CD4-positive, alpha-beta memory T cell (primary cell): ENCODE measurements at places on chromosomes 4 and X.

DNA sequence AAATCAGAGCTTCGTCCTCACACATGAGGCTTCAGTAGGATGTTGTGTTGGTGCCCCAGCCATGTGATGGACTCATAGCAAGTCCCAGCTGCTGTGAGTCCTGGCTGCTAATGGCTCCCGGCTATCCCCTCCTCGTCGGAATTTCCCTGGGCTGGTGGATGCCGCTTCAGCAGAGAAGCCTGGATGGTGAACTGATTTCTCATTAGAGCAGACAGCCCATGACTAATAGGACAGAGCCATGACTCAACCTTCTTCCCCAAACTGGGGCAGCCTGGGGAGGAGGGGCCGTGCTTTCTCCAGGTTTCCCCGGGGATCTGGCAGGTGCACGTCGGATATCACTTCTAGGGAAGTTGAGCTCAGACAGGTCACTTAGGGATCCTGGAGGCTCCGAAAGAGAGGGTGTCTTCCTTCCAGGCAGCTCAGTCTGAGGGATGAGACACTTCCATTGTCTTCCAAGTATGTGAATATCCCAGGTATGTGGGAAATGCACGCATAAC lies 112.7 kb downstream of the ASMT start:
- H3K36me3 ChIP-seq, result no peaks in the 10 kb centered on the region
- no peaks in the 10 kb centered on the region for H3K27me3 ChIP-seq
- H3K4me3 ChIP-seq, result no peak overlapping the region
- no peak overlapping the region for H3K27ac ChIP-seq

GRCh38 chrX:136347706-136348105 lies 46.9 kb downstream of the ADGRG4 start:
- H3K27me3 ChIP-seq, result no peaks in the 10 kb centered on the region
- no peaks in the 10 kb centered on the region for H3K36me3 ChIP-seq
- no peak for DNase-seq
- no peaks in the 10 kb centered on the region for H3K4me1 ChIP-seq
- no peak overlapping the region for H3K27ac ChIP-seq

- no peak overlapping the region for H3K4me3 ChIP-seq
- no peak for DNase-seq
- H3K27ac ChIP-seq, result no peak overlapping the region
- no peaks in the 10 kb centered on the region for H3K27me3 ChIP-seq
- H3K4me1 ChIP-seq, result peaks cover 11% of the 10 kb centered on the region
- peaks cover 4% of the 10 kb centered on the region for H3K36me3 ChIP-seq
Measured at GRCh38 chrX:47187106-47187677, 6.4 kb upstream of the UBA1 start.

DNA sequence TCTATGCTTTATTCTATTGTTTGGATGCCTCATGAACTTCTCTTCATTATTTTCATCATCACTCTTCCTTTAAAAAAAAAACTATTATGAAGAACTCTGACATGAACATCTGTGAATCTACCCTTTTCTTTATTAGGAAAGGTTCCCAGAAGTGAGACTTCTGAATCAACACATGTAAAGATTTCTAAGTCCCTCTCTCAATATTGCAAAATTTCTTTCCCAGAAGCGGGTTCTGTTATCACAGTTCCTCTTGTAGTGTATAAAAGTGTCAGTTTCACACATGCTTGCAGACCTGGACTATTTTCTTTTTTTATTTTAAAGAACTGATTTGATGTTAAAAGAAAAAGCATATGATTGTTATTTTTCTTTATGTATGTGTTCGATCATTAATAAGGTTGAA lies 330.8 kb upstream of the KLF3 start:
- H3K36me3 ChIP-seq, result no peaks in the 10 kb centered on the region
- DNase-seq, result no peak
- no peaks in the 10 kb centered on the region for H3K27me3 ChIP-seq
- H3K4me1 ChIP-seq, result peaks cover 43% of the 10 kb centered on the region
- H3K27ac ChIP-seq, result no peak overlapping the region

DNA sequence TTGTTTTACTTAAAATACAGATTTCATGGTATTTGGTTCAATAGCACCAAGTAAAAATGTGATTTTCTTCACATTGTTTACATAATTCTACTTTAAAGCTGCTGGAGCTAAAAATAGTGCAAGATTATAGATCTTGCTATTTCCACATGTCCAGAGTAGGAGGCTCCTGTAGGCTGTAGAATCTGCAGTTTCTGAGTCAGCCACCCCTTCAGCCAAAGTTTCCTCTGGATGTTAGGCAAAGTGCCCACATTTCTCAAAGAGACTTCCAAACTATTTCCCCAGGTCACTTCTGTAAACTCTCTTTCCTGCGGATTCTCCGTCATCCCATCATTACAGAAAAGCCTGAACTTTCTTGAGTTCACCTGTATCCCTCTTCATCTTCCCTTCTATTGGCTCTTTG lies 342.5 kb upstream of the FSTL5 start:
- no peaks in the 10 kb centered on the region for H3K27me3 ChIP-seq
- H3K27ac ChIP-seq, result no peak overlapping the region
- no peaks in the 10 kb centered on the region for H3K4me1 ChIP-seq
- no peaks in the 10 kb centered on the region for H3K36me3 ChIP-seq

- H3K4me1 ChIP-seq, result peaks cover 4% of the 10 kb centered on the region
- no peak for DNase-seq
- no peak overlapping the region for H3K4me3 ChIP-seq
- H3K27ac ChIP-seq, result no peak overlapping the region
- no peaks in the 10 kb centered on the region for H3K36me3 ChIP-seq
Measured at GRCh38 chrX:153320555-153321184, 897 bp downstream of the PNMA6F start.

DNA sequence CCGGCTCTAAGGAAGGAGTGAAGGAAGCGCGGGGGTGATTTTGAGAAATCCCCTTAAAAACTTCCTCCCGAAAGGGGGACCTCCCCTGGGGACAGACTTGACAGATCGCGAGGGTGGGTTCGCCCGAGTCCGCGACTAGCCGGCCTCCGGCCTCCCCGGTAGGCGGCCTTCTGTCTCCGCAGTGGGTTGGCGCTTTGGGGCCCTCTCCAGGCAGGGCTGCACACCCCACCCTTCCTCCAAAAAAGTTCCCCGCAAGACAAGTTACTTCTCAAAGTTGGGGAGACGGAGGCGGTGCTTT lies 24.8 kb downstream of the HOPX start:
- peak overlapping the region; percentile 51 for H3K27ac ChIP-seq
- H3K36me3 ChIP-seq, result no peaks in the 10 kb centered on the region
- peaks cover 49% of the 10 kb centered on the region for H3K4me1 ChIP-seq
- peak; percentile 40 for DNase-seq
- peak overlapping the region; percentile 22 for H3K4me3 ChIP-seq

- H3K27me3 ChIP-seq, result no peaks in the 10 kb centered on the region
- H3K4me1 ChIP-seq, result no peaks in the 10 kb centered on the region
- H3K4me3 ChIP-seq, result no peak overlapping the region
- no peak for DNase-seq
- no peaks in the 10 kb centered on the region for H3K36me3 ChIP-seq
Measured at GRCh38 chr4:138588501-138588900, 346.4 kb upstream of the SLC7A11 start.

GRCh38 chr4:54234497-54235205 lies 5.6 kb downstream of the PDGFRA start:
- H3K27me3 ChIP-seq, result peaks cover 9% of the 10 kb centered on the region
- no peaks in the 10 kb centered on the region for H3K36me3 ChIP-seq
- H3K27ac ChIP-seq, result no peak overlapping the region
- DNase-seq, result no peak
- H3K4me3 ChIP-seq, result no peak overlapping the region
- peaks cover 16% of the 10 kb centered on the region for H3K4me1 ChIP-seq

DNA sequence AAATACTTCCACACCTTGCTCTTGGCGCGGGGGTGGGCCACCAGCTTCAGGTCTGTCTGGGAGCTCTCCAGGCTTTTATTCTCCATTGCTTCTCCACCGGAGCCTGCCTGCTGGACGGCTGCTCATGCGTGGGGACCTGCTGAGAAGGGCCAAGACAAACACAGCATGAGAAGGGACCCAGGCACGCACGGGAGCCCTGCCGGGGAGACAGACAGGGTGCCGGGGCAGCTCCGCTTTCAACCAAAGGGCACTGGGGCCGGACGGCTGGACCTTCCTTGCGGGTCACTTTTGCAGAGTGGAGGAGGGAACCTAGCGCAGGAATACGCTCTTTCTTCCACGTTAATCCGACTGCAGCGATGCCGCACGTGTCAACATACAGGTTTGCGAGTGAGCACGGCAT lies 10.1 kb downstream of the DHRSX start:
- H3K4me1 ChIP-seq, result no peaks in the 10 kb centered on the region
- no peak for DNase-seq
- peaks cover 14% of the 10 kb centered on the region for H3K36me3 ChIP-seq
- no peak overlapping the region for H3K4me3 ChIP-seq
- no peaks in the 10 kb centered on the region for H3K27me3 ChIP-seq
- H3K27ac ChIP-seq, result no peak overlapping the region

GRCh38 chrX:19183761-19184477 lies 61.7 kb upstream of the ADGRG2 start:
- no peaks in the 10 kb centered on the region for H3K4me1 ChIP-seq
- no peaks in the 10 kb centered on the region for H3K27me3 ChIP-seq
- no peak overlapping the region for H3K27ac ChIP-seq
- no peaks in the 10 kb centered on the region for H3K36me3 ChIP-seq

- no peak for DNase-seq
- H3K27ac ChIP-seq, result no peak overlapping the region
Measured at GRCh38 chrX:153029875-153030274, 26.4 kb upstream of the PNMA3 start.

GRCh38 chr4:127660284-127660885 lies 27.6 kb downstream of the INTU start:
- no peak overlapping the region for H3K27ac ChIP-seq
- no peaks in the 10 kb centered on the region for H3K36me3 ChIP-seq
- H3K27me3 ChIP-seq, result no peaks in the 10 kb centered on the region
- no peak for DNase-seq

DNA sequence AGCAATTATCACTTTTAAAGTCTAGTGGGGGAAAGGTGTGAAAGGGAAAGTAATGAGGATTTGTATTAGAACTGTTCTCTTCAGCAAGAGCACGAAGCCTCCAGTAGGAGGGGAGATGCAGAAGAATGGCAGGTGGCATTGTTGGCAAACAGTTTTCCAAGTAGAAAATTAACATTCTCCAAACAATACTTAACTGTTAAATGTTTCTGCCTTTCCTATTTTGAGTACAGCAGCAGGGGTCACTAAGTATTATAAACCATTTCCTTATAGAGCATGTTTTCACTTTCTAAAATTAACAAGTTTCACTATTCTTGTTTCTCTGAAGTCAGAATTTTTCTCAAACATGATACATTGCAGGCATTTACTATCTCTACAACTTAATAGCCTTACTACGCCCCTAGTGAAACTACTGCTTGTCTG lies 58.7 kb downstream of the LEF1 start:
- H3K27me3 ChIP-seq, result no peaks in the 10 kb centered on the region
- H3K27ac ChIP-seq, result peak overlapping the region; percentile 49
- H3K4me1 ChIP-seq, result peaks cover 99% of the 10 kb centered on the region
- no peak overlapping the region for H3K4me3 ChIP-seq
- no peaks in the 10 kb centered on the region for H3K36me3 ChIP-seq

- DNase-seq, result no peak
- H3K4me3 ChIP-seq, result no peak overlapping the region
- H3K36me3 ChIP-seq, result no peaks in the 10 kb centered on the region
- no peaks in the 10 kb centered on the region for H3K4me1 ChIP-seq
- H3K27ac ChIP-seq, result no peak overlapping the region
- no peaks in the 10 kb centered on the region for H3K27me3 ChIP-seq
Measured at GRCh38 chr4:65007841-65008439, 598.7 kb upstream of the TECRL start.

GRCh38 chr4:73859614-73860088 lies 6.6 kb downstream of the PF4V1 start:
- H3K27me3 ChIP-seq, result no peaks in the 10 kb centered on the region
- no peaks in the 10 kb centered on the region for H3K4me1 ChIP-seq
- H3K36me3 ChIP-seq, result no peaks in the 10 kb centered on the region
- H3K4me3 ChIP-seq, result no peak overlapping the region
- no peak for DNase-seq
